ENCODE measurements at places on chromosomes 13 and 19.
A peak's percentile ranks its signal among the peaks of the same experiment; 100 is the strongest.

GRCh38 chr13:41565216-41565615, 107.9 kb downstream of the RGCC start:
- DNase-seq, result peak; percentile 95

DNA sequence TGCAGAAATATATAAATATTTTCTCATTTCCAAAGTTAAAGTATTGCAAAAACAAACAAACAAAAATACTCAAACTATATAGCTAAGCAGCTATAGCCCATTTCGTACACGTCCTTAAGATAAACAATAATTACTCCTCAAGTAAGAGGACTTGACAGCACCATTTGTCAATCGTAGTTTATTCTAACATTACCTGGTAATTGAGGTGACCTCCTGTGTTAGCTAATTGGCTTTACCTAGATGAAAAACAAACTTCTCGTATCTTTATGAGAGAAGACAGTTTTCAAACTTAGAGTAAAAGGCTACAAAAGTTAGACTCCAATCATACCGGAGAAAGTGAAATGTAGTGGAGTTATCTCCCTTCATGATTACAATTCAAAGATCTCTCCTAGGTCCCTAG, 1876.1 kb upstream of the PCDH20 start:
- DNase-seq, result no peak

- DNase-seq, result no peak
Observed at GRCh38 chr19:2170219-2170618, 6.5 kb downstream of the DOT1L start.

DNA sequence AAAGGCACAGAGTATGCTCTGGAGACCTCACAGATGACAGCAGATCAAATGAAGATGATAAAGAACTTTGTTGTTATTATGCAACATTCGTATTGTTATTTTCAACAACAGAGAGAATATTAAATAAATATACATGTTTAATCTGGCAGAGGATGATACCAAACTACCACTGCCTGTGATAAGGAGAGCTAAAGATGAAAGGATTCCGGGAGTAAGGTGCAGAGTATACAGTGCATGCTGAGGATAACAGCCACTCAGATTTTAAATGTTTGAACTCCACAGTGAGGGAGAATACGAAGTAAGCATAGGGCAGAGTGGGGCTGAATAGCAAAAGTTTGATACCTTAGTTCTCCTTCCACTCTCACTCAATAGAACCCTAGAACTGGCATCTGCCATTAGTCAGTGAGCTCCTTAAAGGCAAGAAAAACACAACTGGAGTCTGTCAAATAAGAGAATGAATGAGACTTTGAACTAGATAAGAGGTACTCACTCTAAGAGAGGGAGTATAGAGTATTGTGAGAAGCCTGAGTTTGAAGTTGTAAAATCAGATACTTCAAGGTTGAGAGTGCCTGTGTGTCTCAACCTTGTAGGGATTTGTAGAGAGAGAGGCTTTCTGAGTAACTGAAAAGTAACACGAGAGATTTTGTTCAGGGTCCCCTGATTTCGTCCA, 78.5 kb downstream of the STARD13 start:
- DNase-seq, result no peak

DNA sequence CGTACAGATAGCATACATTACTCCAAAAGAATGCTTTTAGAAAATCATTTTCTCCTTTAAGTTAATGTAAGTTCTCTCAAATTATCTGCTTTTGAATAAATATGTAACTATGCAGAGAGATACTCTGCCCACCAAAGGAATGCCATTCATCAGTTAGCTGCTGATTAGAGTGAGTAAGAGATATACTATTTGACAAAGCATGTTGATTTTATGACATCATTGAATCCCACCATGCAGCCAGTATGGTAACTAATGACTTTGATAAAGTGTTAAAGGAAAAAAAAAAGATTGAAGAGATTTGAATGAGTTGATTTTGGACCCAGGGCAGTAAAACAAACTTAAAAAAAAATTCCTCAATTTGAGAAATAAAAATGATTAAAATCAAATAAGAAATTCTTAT, 521.5 kb downstream of the SLITRK6 start:
- DNase-seq, result peak; percentile 74
